ENCODE measurements at places on chromosomes 16 and 17.

- H3K4me3 ChIP-seq, result no peak overlapping the region
- peak overlapping the region; percentile 54 for H3K27ac ChIP-seq
- no peaks in the 10 kb centered on the region for H3K36me3 ChIP-seq
- DNase-seq, result no peak
- H3K27me3 ChIP-seq, result no peaks in the 10 kb centered on the region
- H3K4me1 ChIP-seq, result peaks cover 23% of the 10 kb centered on the region
Measured at GRCh38 chr16:78659668-78660217, 560.3 kb downstream of the WWOX start.

GRCh38 chr17:83181991-83182619, 102.7 kb downstream of the METRNL start:
- no peaks in the 10 kb centered on the region for H3K36me3 ChIP-seq
- H3K27ac ChIP-seq, result no peak overlapping the region
- peaks cover 17% of the 10 kb centered on the region for H3K27me3 ChIP-seq
- no peak overlapping the region for H3K4me3 ChIP-seq

DNA sequence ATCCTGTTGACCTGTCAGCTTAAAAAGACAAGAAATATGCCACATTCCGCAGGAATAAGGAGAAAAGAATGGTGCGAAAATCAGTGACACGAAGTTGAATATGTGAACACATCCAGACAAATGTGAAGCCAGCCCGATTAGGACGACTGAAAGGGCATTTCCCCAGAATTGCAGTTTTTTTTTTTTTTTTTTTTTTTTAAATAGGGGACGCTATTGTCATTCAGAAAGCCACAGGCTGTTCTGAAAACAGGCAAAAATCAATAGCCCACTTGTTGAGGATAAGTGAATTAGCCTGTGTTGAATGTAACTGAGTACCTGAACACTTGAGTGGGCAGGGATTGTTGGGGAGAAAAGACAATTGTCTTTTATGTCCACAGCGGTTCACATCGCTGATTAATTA, 507.1 kb downstream of the WWOX start:
- H3K36me3 ChIP-seq, result no peaks in the 10 kb centered on the region
- no peak overlapping the region for H3K4me3 ChIP-seq
- peaks cover 50% of the 10 kb centered on the region for H3K4me1 ChIP-seq
- H3K27ac ChIP-seq, result peak overlapping the region; percentile 89
- no peak for DNase-seq

- no peaks in the 10 kb centered on the region for H3K4me1 ChIP-seq
- H3K27me3 ChIP-seq, result peaks cover 43% of the 10 kb centered on the region
Measured at GRCh38 chr17:76962858-76963257, 94.7 kb downstream of the MGAT5B start.

- H3K36me3 ChIP-seq, result no peaks in the 10 kb centered on the region
- H3K4me3 ChIP-seq, result no peak overlapping the region
- H3K27me3 ChIP-seq, result peaks cover 22% of the 10 kb centered on the region
- H3K4me1 ChIP-seq, result no peaks in the 10 kb centered on the region
- DNase-seq, result no peak
- no peak overlapping the region for H3K27ac ChIP-seq
Measured at GRCh38 chr16:2373176-2373575, 32.6 kb upstream of the ABCA3 start.

GRCh38 chr17:7280519-7281073, 922 bp upstream of the SLC2A4 start:
- H3K27ac ChIP-seq, result peak overlapping the region; percentile 58
- no peaks in the 10 kb centered on the region for H3K36me3 ChIP-seq
- H3K27me3 ChIP-seq, result peaks cover 22% of the 10 kb centered on the region

DNA sequence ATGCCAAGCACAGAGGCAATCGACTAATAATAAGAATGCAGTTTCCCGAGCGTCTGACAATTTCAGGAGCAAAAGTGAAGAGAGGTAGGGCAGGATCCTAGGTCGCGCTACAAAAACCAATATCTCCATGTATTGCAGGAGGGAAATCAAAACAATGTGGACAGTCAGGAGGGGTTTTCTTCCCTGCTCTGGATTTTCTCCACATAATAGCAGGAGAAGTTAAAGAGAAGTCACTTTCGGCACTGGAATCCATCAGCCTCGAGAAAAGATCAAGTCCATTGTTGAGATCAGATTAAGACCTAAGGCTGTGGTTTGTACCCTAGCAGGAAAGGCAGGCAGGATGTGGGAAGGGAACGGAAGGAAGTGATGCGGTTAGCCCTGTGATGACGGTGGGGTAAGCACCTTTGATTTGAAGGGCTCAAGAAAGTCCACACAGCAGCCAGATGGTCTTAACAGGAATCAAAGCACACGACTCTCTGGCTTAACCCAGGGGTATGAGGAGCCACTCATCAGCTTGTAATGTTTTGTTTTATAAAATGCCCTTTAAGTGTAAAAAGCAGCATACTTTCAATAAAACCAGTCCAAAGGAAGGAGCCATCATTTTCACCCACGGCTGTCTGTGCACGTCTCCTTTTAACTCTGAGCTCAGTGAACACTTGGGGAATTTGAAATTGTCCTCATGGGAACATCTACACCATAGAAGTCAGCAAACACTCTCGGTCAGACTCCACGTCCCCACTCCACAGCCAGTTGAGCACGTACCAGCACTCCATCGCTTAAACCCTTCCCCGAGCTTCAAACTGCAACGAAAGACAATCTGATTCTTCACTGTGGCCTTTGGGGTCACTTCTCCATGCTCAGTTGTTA, 15.8 kb upstream of the AKTIP start:
- H3K27ac ChIP-seq, result no peak overlapping the region
- H3K4me1 ChIP-seq, result no peaks in the 10 kb centered on the region
- no peak for DNase-seq
- peaks cover 3% of the 10 kb centered on the region for H3K36me3 ChIP-seq

DNA sequence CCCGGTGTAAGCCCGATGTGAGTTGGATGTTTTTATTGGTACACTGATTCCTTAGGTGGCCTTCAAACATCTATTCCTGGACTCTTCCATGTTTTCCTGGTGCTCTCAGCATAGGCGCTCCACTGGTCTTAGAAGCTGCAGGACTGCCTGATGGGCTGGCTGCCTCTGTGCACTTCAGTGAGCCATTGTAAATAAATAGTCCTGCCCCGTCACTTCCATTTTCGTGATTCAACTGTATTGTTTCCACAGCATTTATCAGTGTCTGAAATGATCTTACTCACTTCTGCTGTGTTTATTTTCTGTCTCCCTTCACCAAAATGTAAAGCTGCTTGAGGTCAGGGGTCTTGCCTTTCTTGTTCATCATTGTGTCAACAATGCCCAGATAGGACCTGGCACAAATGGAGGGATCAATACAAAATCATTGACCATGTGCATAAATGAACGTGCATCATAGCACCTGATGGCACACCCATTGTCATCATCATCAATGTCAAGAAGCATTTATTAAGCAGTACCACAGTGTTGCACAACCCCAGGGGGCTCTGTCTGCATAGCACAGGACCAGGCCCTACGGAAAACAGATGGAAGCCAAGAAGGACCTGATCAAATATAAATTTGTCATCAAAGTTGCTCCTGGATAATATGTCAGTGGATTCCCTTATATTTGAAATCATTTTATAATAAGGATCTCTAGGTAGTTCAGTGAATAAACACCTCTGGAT, 66.6 kb upstream of the CPHXL start:
- peaks cover 19% of the 10 kb centered on the region for H3K4me1 ChIP-seq
- DNase-seq, result no peak
- peaks cover 5% of the 10 kb centered on the region for H3K36me3 ChIP-seq
- no peaks in the 10 kb centered on the region for H3K27me3 ChIP-seq
- H3K4me3 ChIP-seq, result no peak overlapping the region

GRCh38 chr17:69466905-69467667, 52.6 kb downstream of the MAP2K6 start:
- peaks cover 1% of the 10 kb centered on the region for H3K36me3 ChIP-seq
- DNase-seq, result no peak
- H3K27ac ChIP-seq, result peak overlapping the region; percentile 85
- peaks cover 20% of the 10 kb centered on the region for H3K4me1 ChIP-seq
- no peaks in the 10 kb centered on the region for H3K27me3 ChIP-seq

DNA sequence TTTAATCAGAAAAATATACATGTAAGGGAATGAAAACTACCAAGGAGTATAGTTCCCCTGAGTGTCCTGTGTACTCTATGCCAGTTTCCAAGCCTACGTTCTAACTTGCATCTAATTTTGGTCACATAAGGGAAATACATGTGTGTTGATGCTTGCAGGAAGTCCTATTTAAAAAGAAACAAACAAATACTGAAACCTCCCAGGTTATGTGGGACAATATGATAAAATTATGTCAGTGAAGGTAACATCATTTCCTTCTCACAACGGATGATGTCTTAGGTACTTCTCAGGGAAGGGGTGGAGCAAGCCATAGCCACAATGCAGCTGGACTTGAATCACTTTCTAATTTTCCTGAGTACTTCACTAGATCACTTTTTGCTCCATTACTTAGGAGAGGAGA, 115.9 kb downstream of the ZFHX3 start:
- peaks cover 52% of the 10 kb centered on the region for H3K4me1 ChIP-seq
- no peak overlapping the region for H3K27ac ChIP-seq
- H3K36me3 ChIP-seq, result peaks cover 10% of the 10 kb centered on the region
- H3K27me3 ChIP-seq, result no peaks in the 10 kb centered on the region
- no peak overlapping the region for H3K4me3 ChIP-seq

Measured in progenitor cell of endocrine pancreas (in vitro differentiated cells).